H7 (cell line): ENCODE measurements at places on chromosomes 2 and 18.

GRCh38 chr2:25378731-25379490 is 37.2 kb upstream of the DNMT3A start:
- no peak for DNase-seq

- DNase-seq, result no peak
Measured at GRCh38 chr2:118577202-118577601, 270.2 kb downstream of the EN1 start.

DNA sequence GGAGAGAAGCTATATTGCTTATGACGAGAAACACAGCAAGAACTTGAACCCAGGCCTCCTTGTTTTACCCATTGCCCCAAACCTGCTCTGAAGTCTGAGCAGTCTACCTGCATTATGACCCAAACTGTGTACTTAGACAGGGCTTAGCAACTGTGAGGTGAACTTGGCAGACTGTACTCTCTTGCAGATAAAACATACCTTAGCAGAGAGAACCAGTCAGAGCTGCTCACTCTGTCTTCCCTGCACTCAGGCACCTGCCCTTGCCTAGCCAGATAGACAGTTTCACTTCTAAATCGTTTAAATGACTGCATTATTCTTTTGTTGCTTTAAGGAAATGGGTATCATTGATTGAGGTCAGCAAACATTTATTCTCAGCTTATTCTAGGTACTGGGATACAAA is 20.3 kb downstream of the ITPRID2 start:
- no peak for DNase-seq

DNA sequence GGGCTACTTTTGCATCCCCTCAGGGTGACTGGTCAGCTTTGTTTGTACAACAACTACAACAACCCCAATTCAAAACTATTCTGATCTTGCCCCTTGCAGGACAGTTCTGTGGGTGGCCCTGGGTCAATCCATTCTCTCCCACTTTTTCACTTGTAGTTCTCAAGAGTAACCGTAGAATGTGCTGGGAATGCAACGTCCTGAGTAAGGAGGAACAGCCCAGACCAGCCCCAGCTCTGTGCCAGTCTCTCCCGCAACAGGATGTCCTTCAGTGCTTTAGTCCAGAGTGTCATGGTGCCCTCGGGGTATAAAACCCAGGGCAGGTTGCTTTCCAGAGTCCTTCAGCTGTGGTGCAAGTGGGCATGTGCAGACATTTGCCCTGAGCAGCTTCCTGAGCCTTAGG is 22.1 kb upstream of the TEX51 start:
- no peak for DNase-seq

DNA sequence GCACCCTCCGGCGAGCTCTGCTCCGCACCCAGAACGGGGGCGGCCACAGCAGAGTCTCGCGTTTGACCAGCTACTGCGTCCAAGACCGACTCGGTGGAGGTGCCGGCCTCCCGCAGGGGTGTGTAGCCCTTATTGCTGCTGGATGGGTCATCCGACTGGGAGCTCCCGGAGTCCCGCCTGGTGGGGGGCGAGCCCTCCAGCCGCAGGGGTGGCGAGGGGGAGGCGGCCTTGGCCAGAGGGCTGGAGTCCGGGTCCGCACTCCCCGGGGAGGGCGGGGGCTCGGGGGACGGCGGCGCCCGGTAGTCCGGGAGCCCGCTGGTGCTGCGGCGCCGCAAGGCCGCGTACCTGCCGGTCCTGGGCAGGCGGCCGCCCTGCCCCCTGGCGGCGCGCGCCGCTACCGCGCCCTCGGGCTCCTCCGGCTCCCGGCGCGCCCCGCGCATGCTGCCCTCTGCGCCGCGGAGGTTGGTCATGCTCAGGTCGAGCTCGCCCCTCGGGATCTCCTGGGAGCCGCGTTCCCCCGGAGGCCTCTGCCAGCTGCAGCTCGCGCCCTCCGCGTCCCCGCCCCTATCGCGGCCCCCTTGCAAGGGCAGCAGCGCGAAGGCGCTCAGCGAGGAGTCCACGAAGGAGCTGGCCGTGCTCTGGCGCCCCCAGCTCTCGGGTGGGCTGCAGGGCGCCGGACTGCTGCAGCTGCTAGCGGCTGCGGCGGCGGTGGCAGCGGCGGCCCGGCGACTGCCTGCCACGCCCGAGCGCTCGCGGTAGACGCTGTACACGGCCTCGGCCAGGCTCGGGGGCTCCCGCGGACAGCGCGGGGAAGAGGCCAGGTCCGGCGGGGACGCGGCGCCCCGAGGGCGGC is 4.8 kb downstream of the TMEM200C start:
- peak; percentile 92 for DNase-seq

DNA sequence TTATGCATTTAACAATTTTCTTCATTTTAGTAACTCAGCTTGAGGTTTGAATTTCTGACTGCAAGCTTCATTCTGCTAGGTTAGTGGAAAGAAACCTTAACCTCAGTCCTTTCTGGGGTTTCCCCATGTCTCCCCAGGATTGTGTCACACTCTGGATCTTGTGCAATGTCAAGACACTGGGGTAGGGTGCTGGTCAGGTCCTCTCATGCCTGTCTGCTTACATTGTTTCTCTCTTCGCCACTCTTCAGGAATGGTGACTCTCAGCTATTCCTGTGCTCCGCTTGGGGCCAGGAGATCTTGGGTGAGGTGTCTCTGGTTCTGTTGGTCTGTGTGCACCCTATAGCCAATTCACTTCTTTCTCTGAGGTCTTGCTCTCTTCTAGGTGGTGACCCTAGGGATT is 23.9 kb downstream of the CTLA4 start:
- DNase-seq, result no peak

- DNase-seq, result no peak
Measured at GRCh38 chr2:152443771-152444170, 108.8 kb downstream of the FMNL2 start.

- DNase-seq, result no peak
Measured at GRCh38 chr2:155972916-155973315, 359.6 kb downstream of the NR4A2 start.

DNA sequence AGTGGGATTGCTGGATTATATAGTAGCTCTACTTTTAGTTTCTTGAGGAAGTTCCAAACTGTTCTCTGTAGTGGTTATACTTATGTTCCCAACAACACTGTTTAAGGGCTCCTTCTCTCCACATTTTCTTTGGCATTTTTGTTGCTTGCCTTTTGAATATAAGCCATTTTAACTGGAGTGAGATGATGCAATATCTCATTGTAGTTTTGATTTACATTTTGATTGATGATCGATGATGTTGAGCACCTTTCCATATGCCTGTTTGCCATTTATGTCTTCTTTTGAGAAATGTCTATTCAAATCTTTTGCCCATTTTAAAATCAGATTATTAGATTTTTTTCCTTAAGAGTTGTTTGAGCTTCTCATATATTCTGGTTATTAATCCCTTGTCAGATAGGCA is 243.3 kb downstream of the PTGR3 start:
- DNase-seq, result no peak

DNA sequence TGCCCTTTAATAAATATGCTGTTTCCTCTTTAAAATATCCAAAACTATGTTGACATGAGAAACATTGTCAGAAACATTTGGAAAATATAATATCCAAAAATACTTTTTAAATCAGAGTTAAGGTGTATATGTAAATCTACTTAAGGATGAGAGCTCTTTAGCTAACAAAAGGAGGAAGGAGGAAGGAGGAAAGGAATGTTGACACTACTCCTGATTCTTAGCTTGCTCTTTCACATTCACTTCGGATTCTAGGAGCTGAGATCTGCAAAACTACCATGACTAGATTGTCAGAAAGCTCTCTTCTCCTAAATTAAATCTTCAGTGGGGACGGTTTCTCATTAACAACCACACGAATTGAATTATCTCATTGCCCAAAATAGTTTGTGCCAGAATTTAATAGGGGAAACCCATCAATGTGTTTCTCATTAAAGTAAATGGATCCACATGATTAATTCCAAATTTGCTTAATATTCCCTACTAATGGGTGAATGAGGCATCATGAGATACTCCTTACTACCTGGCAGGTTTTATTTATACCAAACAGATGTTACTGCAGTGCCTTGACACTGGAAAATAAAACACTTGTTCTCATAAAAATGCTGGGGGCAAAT is 509.1 kb downstream of the MBD2 start:
- peak; percentile 0 for DNase-seq

DNA sequence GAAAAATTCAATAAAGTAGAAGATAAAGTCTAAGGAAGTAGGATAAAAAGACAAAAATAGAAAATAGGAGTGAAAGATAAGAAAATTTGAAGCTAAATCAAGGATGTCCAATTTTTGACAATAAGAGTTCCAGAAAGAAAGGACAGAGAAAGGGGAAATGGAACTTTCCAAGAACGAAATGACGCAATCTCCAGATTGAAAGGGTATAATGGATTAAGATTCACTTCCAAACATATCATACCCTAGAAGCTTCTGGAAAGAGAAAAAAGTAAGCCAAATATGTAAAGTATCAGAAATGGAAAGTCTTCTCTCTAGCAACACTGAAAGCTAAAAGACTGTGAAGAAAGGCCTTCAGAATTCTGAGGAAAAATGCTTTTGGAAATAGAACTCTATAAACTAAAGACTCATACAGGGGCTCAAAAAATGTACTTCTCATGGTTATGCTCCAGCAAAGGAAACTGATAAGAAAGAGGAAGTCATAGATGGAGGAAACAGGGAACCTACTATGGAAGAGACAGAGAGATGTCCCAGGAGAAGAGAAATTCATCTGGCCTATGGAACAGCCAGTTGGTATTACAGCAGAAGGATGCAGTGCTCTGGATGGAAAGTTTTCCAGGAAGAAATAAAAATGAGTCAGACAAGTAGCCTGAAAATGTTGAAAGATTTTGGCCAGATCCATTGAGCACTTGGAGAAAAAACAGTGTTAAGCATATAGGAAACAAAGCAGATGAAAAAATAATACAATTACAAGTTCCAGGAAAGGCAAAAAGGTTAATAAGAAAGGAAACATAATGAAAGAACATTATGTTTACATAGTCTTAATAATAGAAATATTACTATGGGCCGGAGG is 20.1 kb downstream of the CASP8 start:
- no peak for DNase-seq

GRCh38 chr2:121187351-121187981 is 97.5 kb downstream of the TFCP2L1 start:
- no peak for DNase-seq

- peak; percentile 53 for DNase-seq
Measured at GRCh38 chr18:985212-985661, 80.6 kb downstream of the ADCYAP1 start.

DNA sequence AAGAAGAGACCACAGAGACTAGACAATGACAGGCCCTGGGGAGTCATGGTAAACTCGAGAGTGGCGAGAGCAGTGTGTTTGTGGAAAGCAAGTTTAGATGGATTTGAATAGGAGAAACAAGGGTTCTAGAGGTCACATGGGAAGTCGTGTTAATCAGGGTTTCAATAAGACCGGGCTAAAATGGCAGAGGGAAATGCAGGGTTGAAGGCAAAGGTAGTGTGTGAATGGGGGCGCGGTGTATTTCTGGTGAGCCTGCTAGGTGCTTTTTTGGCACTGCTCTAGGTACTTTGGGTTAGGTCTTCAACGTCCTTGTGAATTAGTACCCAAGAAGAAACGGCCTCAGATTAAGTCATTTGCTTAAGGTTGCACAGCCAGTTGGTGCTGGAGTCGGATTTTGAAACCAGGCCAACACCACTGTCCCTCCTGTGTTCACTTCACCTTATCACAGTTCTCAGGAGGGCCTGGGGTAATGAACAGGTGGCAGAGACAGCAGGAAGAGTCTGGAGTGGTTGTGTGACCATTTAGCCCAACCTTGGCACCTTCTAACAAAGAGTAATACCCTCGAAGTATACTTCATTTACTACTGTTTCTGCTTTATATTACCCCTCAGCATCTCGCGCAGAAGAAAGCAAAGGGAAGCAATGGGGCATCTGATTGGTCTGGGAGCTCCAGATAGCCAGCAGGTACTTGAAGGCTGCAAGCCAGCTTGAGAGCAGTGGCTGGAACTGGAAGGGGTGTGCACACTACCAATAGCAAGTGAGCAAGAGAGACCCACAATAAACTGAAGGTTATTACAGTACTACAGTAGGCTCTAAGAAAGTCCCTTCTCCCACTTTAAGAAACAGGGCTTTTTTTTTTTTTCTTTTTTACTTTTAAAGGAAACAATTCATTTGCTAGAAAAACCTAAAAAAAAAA is 33.4 kb upstream of the GAREM2 start:
- DNase-seq, result peak; percentile 34

DNA sequence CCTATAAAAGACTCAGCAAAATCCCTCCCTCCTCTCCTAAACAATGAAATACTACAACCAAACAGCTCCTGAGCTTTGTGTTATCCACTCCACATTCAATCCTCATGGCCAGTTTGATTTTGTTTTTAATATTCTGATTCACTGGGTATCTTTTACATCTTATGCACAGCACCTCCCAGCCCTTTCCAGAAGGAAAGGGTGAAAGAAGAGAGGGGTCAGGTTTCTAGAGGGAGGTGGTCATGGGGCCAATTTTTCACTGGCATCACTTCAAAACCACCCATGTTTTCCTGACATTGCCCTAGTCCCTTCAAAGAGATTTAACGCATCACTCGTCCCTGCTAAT is 315.6 kb downstream of the LPIN1 start:
- DNase-seq, result no peak

DNA sequence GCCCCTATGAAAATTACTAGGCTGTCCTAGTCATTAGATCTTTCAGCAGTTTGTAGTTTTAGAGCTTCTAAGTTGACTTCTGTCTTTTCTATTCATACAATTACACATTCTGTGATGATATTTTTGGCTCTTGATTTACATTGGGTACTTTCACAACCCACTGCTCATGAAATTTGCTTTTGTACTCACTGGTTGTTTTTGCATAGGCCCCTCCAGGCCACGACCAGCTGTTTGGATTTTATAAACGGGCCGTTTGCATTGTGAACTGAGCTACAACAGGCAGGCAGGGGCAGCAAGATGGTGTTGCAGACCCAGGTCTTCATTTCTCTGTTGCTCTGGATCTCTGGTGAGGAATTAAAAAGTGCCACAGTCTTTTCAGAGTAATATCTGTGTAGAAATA is 193.8 kb downstream of the RPIA start:
- DNase-seq, result no peak

DNA sequence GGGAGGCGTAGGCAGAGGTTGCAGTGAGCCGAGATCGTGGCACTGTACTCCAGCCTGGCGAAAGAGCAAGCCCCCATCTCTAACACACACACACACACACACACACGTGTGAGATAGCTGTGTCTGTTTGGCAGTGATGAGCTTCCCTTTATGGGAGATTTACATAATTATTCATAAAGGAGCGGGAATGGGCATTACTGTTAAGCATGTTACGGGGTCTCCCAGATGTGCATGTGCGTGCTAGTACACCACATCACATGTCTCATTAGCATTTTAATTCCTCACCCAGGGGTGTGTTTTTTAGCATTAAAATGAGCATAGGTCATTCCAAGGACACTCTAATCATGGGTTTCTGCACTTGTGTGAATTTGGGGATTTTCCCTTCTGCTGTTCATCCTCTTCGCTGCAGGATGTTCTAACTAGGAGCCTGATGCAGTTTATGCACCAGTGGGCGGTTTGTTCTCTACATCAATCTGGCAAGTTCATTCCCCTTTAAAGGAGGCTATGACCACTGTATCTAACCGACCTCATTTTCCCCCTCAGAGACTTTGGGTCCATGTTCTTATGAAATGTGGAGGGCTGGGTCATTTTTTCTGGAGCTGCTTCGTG is 1.0 kb upstream of the FAM178B start:
- no peak for DNase-seq
